Stimulated activated CD4-positive, alpha-beta T cell treated with anti-CD3 and anti-CD28 coated beads, TNF-alpha, amount 100 ng/mL, for 4 hours (primary cell): ENCODE measurements at places on chromosomes 4 and X.

- DNase-seq: no peak
Observed at GRCh38 chrX:72026341-72027023, 105.2 kb downstream of the RTL5 start.

DNA sequence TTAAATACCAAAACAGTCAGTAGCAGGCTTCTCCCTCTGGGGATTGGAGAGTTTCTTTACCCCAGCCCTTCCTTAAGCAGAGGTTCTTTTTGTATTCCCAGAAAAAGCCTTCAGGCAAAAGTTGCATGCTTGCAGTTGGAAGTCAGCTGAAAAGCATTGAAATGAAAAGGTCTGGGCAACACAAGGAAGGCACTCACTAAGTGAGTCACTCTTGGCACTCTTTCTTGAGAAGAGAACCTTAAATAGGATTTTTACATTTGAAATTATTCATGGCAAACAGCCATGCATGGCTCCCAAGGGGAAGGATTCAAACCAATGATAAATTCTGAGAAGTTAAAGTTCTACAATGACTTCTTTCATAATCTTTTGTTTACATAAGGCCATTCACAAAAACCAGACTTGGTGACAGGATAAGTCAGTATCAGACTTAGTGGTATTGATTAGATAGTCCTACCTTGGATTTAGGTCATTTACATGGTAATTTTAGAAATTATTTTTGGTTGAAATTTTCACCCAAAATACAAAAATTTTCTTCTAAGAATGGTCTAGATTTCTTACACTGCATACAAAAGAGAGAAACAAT is 2068.9 kb downstream of the PCDH7 start:
- no peak for DNase-seq

GRCh38 chr4:13522282-13523104 is 21.8 kb downstream of the NKX3-2 start:
- no peak for DNase-seq

DNA sequence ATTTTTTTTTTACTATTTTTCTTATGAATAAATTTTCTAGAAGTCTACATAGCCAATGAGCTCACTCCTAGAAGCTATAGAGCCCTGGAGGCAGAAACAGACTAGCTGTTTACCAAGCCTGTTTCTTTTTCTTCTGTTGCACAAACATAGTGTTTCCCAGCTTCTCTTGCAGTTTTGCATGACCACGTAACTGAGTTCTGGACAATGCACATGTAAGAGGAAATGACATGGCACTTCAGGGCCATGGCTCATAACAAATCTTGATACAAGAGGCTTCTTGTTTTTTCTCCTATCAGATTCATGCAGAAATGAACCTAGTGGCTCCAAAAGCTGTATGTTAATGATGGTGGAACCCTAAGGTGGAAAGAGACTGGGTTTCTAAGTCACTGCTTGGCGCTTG is 127.4 kb downstream of the ZNF330 start:
- DNase-seq: no peak
